ENCODE measurements at places on chromosomes 2 and 18. TPM values are rescaled to one million over a fixed set of nuclear protein-coding genes. Genes with fewer than 3 reads are reported as not detected.
A peak's percentile ranks its signal among the peaks of the same experiment; 100 is the strongest.

The GKN1 gene
- total RNA-seq, result 0.37 TPM

GRCh38 chr2:135011633-135012032, 35.6 kb downstream of the MAP3K19 start:
- no peak overlapping the region for H3K4me3 ChIP-seq
- peaks cover 27% of the 10 kb centered on the region for H3K27me3 ChIP-seq
- H3K4me1 ChIP-seq, result no peaks in the 10 kb centered on the region
- H3K27ac ChIP-seq, result no peak overlapping the region

DNA sequence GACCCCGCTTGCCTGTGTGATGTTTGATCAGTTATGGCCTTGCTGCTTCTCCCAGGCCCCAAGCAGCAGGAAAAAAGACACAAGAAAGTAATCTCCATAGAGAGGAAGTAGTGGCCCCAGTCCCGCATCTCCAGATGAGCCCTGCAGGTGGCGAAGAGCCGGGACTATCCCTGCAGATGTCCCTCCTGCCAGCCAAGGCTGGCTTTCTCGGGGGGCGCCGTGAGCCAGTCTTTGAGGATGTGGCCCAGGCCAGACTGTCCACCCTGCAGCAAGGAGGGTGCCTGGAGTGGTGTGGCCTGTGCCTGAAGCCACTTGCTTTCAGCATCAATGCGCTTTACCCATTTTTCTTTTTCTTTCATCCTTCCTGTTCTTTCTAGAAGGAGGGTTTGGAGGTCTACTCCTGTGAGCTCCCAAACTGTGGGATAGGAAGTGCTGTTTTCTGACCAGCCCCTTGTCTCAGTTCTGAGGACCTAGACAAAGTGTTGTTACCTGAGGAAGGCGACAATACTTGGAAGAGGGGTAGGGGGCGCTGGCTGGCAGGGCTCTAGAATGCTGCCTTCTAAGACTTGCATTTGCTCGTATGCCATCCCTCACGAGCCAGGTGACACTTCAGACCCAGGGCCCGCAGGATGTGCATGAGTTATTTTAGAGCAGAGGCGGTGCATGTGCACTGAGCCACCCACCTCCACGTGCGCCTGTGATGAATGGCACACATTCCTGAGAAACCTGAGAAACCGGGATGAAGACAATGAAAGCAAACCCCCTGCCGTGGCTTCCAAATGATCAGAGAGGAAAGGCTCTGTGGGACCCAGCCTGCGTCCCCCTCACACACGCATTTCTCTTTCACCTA, 255.8 kb downstream of the FBXO15 start:
- no peak for DNase-seq
- no peaks in the 10 kb centered on the region for H3K36me3 ChIP-seq
- no peak overlapping the region for H3K27ac ChIP-seq
- no peak overlapping the region for H3K4me3 ChIP-seq

DNA sequence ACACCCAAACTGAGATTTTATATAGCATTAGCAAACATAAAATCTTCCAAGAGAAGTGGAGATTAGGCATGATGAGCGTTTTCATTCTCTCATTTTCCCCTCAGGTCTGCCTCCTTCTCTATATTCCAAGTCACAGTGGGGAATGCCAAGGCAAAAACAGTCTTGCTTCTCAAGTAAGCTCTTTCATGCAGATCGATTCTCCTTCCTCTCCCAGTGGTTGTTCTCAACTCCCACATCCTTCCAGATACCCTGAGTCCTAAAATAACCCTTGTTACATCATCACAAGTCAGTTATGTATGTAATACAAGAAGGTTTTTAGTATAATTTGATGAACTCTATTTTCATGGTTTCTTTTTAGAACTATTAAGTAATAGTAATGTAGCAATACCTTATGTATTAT, 150.6 kb downstream of the TXNL1 start:
- no peak for DNase-seq
- H3K27me3 ChIP-seq, result no peaks in the 10 kb centered on the region
- peaks cover under 1% of the 10 kb centered on the region for H3K4me1 ChIP-seq
- H3K27ac ChIP-seq, result no peak overlapping the region

DNA sequence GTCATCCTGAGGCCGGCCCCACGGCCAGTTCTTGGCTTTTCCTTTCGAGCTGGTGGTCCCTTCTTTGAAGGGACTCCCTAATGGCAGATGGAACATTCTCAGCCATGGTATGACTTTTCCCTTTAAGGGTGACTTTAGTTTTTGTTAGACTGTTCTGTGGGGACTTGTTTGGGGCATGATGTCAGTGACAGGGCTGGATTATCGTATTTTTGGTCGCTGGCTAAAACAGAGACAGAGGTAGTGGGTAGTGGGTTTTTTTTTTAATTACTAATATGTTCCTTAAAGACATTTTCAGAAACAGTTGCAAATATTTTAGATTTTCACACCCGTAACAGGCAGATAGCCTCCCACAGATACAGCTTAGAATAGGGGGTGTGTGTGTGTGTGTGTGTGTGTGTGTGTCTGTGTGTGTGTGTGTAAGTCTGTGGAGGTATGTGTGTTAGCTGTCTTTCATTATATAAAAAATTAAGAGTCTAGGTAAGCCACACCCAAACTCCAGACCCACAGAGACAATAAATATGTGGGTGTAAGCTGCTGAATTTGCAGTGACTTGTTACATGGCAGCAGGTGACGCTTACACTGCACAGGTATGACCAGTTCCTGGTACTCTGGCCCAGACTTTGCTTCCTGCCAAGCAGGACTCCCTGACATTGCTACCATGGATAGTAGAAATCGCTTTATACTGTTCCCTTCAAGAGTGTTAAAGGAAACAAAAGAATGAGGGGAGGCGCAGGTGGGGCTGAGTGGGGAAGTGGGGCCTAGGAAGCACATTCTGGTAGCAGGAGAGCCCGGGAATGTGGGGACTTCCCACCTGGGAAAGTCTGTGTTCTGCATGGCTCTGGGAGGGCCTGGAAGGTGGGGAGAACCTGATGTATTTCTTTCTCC, 20.9 kb downstream of the NCK2 start:
- H3K4me3 ChIP-seq, result no peak overlapping the region
- H3K27ac ChIP-seq, result no peak overlapping the region
- H3K4me1 ChIP-seq, result peaks cover 34% of the 10 kb centered on the region
- no peaks in the 10 kb centered on the region for H3K27me3 ChIP-seq
- DNase-seq, result no peak
- peaks cover 4% of the 10 kb centered on the region for H3K36me3 ChIP-seq

GRCh38 chr2:121943285-121943684, 187.8 kb downstream of the TSN start:
- DNase-seq, result no peak
- no peak overlapping the region for H3K27ac ChIP-seq
- H3K4me1 ChIP-seq, result peaks cover 14% of the 10 kb centered on the region
- no peaks in the 10 kb centered on the region for H3K27me3 ChIP-seq
- H3K36me3 ChIP-seq, result no peaks in the 10 kb centered on the region

DNA sequence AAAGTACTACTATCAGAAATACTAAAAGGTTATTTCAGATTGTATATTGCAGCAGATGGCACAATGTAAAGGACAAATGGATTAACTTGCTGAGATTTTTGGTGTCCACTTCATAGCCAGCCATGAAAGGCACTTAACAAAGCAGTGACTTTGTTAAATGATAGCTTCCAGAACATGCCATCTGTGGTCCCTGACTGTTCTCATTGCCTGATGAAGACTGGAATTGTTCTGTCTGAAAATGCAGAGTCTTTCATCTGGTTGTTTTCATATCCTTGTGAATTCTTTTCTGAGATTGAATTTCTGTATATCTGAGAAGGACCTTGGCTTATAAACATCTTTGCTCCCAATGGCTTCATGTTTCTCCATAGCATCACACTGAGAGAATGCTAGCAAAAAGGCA, 44.4 kb upstream of the LRRTM1 start:
- H3K4me3 ChIP-seq, result no peak overlapping the region
- H3K36me3 ChIP-seq, result no peaks in the 10 kb centered on the region
- H3K27ac ChIP-seq, result no peak overlapping the region
- H3K4me1 ChIP-seq, result no peaks in the 10 kb centered on the region

DNA sequence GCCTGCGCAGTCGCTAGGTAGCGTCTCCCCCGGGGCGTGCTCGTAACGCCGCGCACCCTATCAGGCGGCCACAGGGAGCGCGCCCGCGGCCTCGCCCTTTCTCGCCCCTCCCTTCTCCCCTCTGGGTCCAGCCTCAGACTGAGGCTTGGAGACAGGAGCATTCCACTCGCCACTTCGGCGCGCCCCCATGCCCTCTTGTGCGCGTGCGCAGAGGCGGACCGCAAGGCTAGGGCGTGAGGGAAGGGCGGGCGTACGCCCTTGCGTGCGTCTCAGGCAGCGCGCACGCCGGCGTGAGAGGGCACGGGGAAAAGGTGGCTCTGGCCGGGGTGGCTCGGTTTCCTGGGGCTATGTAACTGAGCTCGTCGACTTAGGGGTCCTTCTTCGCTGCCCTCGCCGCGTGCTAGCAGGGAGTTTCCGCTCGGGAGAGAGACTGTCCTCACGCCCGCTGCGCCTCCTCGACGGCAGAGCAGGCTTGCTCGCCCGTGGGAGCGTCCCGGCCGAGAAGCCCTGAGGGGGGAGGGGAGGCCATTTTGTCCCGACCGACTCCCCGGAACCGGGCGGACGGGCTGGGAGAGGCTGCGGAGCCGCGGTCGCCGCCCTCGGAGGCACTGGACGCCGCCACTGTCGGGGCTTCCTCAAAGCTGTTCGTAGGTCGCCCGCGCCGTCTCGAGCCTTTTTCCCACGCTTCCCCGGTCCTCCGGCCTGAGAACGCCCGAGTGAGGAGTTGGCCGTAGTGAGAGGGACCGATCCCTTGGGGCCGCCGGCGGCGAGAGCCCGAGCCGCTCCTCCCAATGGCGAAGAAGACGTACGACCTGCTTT, at the start of gene RAB10:
Gene RAB10 (plus strand): TSS at position 267 of the 819 bp plus-strand sequence. CDS start 525 bp downstream, at position 792.
- H3K4me1 ChIP-seq, result peaks cover 39% of the 10 kb centered on the region
- H3K4me3 ChIP-seq, result peak within 1 kb of the TSS; percentile 82
- H3K27me3 ChIP-seq, result no peaks in the 10 kb centered on the region

- no peaks in the 10 kb centered on the region for H3K4me1 ChIP-seq
- no peak overlapping the region for H3K4me3 ChIP-seq
- DNase-seq, result no peak
- no peaks in the 10 kb centered on the region for H3K27me3 ChIP-seq
Observed at GRCh38 chr2:46632349-46632748, 153.0 kb downstream of the TMEM247 start.

The HOXD11 gene
- total RNA-seq, result not detected

GRCh38 chr2:100137866-100138570, 4.4 kb downstream of the AFF3 start:
- H3K27ac ChIP-seq, result no peak overlapping the region
- no peak for DNase-seq
- H3K4me3 ChIP-seq, result no peak overlapping the region
- H3K27me3 ChIP-seq, result no peaks in the 10 kb centered on the region

- peaks cover 13% of the 10 kb centered on the region for H3K36me3 ChIP-seq
- no peak overlapping the region for H3K4me3 ChIP-seq
- no peak for DNase-seq
- H3K27ac ChIP-seq, result no peak overlapping the region
Observed at GRCh38 chr2:70046534-70046933, 40.7 kb upstream of the PCBP1 start.

- no peaks in the 10 kb centered on the region for H3K27me3 ChIP-seq
- DNase-seq, result no peak
- H3K4me1 ChIP-seq, result peaks cover 21% of the 10 kb centered on the region
- H3K27ac ChIP-seq, result no peak within 1 kb of the TSS
- H3K36me3 ChIP-seq, result peaks cover 3% of the 10 kb centered on the region
Observed at GRCh38 chr2:24049485-24050021, at the start of gene FKBP1B. FKBP1B (plus strand) TSS chr2:24049741; CDS start chr2:24049850, 109 bp downstream.

- no peak overlapping the region for H3K4me3 ChIP-seq
- DNase-seq, result no peak
- H3K27ac ChIP-seq, result no peak overlapping the region
Observed at GRCh38 chr2:180003559-180003958, 3.5 kb downstream of the CWC22 start.

DNA sequence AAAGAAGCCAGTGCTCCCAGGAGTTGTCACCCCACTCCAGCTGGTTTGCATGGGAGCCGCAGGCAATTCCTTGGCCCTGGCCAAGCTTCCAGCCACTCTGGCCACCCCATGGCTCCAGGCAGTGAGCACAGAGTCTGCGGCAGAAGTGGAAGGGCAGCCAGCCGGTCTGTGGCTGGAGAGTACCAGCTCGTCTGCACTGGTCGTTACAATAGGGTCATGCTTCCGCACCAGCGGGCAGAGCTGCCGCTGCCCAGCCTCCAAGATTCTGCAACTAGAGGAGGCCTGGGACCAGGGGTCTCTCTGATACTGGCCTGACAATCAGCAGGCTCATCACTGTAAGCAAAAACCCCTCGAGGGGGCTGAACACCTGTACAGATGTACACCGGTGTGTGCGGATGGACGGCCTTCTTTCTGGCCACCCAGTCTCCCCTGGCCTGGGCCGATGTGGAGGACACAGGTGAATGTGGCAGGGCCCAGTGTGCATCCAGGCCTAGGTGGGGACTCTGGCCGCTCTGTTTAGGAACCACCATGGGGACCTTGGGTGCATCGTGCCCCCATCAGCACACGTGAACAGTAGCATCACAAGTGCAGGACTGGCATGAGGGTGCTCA, 51.9 kb upstream of the ODC1 start:
- no peak overlapping the region for H3K4me3 ChIP-seq
- no peaks in the 10 kb centered on the region for H3K36me3 ChIP-seq
- H3K27me3 ChIP-seq, result peaks cover 29% of the 10 kb centered on the region
- no peak overlapping the region for H3K27ac ChIP-seq
- DNase-seq, result no peak

- H3K27ac ChIP-seq, result no peak overlapping the region
- no peaks in the 10 kb centered on the region for H3K27me3 ChIP-seq
- no peak overlapping the region for H3K4me3 ChIP-seq
- no peak for DNase-seq
Observed at GRCh38 chr2:68579689-68580088, 63.7 kb upstream of the PROKR1 start.

DNA sequence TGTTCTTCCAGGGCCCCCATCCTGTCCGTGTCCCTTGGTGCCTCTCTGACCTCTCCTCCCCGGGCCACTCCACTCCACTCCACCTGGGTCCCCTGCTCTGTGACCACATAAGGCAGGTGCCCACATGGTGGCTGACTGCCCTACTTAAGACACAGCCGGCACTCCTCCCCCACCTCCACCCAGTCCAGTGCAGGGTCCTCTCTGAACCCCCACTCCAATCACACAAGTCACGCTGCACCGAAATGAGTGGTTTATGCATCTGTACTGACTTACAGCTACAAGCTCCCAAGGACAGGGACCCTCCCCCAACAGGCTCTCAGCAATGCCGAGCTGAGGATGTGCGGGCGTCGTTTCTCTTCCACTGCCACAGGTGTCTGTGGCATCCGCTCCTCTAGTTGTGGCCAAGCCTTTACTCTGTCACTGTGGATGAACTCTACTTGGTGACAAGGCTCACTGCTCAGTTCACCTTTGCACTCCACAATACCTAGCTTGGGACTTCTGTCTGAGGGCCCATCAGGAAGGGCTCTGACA, 48.3 kb downstream of the TFCP2L1 start:
- peak; percentile 60 for DNase-seq
- H3K4me3 ChIP-seq, result no peak overlapping the region
- no peak overlapping the region for H3K27ac ChIP-seq
- H3K27me3 ChIP-seq, result peaks cover 38% of the 10 kb centered on the region
- peaks cover 3% of the 10 kb centered on the region for H3K4me1 ChIP-seq

The TMEM200C gene
- total RNA-seq, result 5.8 TPM

DNA sequence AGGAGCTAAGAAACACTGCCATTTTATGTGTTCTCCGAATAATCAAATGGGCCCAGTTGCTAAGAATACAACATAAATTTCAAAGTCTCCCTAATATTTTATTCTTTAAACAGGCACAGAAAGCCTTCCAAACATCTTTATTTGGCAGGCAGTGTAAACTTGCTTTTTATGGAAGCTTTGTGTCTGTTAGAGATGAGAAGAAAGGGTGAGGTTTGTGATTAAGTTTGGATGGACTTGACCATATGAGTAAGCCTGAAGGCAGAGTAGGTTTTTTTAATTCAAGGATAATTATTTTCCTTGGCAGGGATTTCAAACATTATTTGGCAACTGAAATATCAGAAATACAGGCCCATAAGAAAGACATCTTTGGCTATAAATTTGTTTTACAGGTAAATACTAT, 62.9 kb downstream of the COX7A2L start:
- peaks cover 12% of the 10 kb centered on the region for H3K4me1 ChIP-seq
- H3K27ac ChIP-seq, result no peak overlapping the region
- H3K36me3 ChIP-seq, result peaks cover 18% of the 10 kb centered on the region
- no peaks in the 10 kb centered on the region for H3K27me3 ChIP-seq
- DNase-seq, result no peak
